NCI-H2081 (cell line): ENCODE measurements at places on chromosomes 12 and 14.

GRCh38 chr12:123232472-123232806, 502 bp downstream of the MPHOSPH9 start:
- no peak for DNase-seq

DNA sequence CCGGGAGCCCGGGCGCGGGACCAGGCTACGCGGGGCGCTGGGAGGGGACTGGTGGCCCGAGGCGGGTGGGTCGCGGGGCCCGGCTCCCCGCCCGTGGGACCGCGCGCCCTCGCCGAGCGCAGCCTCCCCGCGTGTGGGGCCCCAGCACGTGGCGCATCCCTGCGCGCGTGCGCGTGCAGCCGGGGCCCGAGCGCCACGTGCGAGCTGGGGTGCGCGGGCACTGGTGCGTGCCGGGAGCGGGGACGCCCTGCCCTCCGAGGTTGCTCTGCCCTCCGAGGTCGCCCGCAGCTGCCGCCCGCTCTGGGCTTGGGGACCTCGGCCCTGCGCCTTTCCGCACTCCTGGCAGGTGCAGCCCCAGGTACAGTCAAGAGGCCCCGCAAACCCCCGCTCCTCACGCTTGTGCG, 365 bp upstream of the CCDC88C start:
- peak; percentile 76 for DNase-seq

DNA sequence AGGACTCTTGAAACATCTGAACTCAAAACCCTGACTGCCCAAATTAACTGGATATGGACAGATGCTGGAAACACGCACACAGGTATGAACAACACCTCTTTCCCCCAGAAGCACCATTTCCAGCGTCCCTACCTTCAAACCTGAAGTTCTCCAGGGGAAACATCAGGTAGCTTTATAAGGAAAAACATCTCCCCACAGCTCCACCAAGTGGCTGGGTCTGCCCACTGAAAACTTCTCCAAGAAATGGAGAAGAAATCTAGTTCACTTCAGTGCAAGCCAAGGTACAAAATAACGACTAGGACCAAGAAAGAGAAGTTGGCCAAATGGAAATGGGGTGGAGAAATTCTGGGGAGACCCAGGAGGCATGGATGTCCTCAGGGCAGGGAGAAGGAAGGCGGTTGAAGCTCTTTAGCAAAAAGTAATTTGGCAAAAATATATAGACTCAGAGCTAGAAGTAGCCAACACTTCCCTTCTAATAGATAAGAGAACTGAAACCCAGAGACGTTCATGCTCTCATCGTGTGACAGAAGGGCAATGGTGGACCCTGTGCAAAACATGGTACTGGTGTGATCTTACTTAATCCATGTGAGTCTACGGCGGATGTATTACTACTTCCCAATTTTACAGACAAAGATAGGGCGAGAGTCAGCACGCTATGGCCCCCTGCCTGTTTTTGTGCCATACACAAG, 10.5 kb upstream of the NUAK1 start:
- no peak for DNase-seq

DNA sequence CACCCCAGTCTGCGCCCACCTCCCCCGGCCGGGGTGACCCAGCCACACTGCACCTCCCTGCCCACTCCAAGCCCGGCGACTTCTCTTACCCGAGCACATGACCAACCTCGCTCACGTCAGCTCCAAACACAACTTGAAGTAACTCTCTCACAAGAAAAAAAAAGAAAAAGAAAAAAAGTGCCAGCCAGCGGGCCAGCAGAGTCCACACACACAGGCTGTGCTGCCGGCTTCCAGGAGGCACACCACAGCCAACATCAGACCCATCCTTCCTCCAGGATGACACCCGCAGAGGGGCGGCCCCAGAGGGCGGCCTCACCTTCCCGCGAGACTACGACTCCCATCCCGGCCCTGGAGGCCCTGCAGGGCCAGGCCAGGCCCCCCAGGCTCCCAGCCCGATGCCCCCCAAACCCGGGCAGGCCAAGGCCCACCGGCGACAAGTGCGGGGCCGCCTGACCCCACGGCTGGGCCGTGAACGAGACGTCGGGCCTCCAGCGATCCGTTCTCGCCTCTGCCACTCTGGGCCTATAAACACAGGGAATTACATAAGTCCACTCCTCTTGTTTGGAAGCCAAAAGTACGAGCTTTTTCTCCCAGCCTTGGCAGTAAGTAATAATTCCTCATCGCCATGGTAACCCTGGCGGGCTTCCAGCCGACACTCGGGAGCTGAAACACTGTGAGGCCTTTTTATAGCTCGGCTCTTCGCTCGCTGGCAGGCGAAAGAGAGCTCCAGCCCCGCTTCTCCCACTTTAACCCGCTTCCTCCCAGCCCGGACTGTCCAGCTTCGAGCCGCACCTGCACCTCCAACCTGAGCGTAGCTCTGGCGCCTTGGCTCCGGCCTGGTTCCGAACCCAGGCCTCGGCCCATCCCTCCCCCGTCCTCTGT, 49.1 kb downstream of the NCOR2 start:
- DNase-seq: peak; percentile 99

GRCh38 chr14:22152161-22152870, 436.7 kb downstream of the DAD1 start:
- no peak for DNase-seq

DNA sequence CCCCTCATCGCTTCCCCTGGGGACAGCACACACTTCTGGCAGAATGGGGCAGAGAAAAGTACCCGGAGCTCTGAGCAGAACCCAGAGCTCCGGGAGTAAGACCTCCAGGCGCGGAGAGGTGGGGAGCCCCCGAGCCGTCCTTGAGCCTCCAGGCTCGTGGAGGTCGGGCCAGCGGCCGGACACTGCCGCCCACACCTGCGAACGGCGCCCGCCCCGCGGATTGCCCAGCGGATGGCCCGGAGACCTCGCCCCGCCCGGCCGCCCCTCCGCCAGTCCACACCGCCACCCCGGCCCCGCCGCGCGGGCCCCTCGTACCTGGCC, 344 bp downstream of the SPTLC2 start:
- DNase-seq: no peak

DNA sequence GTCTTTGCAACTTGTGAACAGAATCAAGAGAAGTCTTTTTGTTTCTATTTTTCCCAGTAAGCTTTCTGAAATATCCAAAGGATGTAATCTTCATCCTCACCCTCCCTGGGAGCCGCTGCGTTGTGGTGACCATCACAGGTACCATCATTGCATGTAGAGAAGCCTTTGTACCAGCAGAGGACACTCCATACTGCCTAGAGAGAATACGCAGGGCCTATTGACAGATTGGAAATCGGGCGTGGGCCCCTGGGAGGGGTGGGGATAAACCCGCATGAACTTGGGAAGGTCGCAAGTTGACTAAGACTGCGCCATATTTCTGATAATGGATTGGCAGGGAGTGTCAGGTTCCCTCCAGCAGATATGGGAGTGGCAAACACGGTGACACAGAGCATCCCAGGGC, 12.7 kb downstream of the KRT1 start:
- DNase-seq: no peak

GRCh38 chr12:15206831-15207389, 14.3 kb downstream of the RERG start:
- no peak for DNase-seq

DNA sequence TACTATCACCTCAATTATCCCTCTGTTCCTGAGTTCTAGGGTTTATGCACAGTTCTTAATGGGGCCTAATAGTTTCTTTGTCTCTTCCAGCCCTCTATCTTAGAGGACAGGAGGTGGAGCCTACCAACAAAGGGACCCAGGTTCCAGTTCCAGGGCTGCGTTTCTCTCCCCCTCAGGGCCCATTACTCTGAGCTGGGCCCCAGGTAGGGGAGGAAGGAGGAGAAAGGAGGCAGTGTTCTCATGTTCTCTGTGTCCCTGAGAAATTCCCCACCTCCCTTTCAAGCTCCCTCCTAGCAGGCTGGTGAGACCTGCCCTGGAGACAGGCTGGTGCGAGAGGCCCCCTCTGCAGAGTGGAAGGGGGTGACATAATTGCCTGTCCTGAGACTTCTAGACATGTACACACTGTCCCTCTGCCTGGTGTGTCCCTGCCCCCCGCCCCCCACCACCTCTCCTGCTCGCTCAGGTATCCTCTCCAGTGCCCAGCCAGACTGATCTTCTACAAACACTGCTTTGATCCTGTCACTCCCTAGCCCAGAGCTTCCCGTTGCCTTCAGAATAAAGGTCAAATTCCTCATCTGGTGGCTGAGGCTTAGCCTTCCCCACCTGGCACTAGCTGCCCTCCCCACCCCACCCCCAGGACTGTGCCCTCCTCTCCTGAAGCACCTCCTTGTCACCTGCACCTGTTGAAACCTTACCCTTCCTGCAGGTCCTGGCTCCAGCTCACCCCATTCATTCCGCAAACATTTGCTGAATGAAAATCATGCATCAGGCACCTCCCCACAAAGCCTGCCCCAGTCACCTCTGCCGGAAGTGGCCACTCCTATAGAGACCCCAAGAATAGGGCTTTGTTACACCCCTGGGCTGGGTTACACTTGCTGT, 21.1 kb upstream of the KRT8 start:
- peak; percentile 42 for DNase-seq

GRCh38 chr14:50087341-50088116, 28.8 kb downstream of the VCPKMT start:
- DNase-seq: no peak

DNA sequence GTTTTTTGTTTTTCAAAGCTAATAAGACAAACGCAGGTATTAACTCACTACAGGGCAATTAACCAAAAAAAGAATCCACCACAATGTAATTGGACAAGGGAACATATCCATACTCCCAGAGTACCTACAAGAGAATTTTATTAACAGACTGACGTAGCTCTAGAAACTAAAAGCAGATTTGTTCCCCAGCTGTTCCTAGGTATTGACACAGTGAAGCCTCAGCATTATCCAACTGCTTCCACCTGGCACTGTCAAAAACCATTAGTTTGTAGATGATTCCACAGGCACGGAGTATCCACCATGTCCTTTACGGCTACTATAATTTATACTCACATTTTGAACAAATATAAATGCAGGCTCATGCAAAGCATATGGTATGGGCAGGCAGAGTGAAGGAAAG, 22.3 kb downstream of the PPM1H start:
- peak; percentile 13 for DNase-seq

- no peak for DNase-seq
Observed at GRCh38 chr12:115308918-115309317, 624.9 kb upstream of the TBX3 start.

- DNase-seq: no peak
Observed at GRCh38 chr12:110670161-110670701, 18.7 kb downstream of the HVCN1 start.

- DNase-seq: no peak
Observed at GRCh38 chr14:51681411-51681810, 29.7 kb downstream of the FRMD6 start.

DNA sequence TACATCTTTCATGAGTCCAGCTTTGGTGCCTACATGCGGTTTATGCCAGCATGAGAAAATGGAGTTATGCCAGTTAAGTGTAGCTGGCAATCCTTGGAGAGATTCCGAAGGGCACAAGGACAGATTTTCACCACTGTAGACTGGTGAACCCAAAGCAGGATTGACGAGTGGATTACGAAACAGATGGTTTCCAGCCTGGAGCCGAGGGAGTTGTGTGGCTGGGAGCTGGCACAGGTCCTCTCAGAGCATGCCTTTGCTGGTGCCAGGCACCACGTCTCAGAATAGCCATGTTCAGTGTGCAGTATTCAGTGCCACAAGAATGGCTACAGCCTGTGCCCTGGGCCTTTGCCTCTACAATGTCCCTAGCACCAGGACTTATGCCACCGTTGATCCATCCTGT, 13.2 kb downstream of the KCNH3 start:
- no peak for DNase-seq

- no peak for DNase-seq
Observed at GRCh38 chr12:50635857-50636256, 128.0 kb upstream of the ATF1 start.

DNA sequence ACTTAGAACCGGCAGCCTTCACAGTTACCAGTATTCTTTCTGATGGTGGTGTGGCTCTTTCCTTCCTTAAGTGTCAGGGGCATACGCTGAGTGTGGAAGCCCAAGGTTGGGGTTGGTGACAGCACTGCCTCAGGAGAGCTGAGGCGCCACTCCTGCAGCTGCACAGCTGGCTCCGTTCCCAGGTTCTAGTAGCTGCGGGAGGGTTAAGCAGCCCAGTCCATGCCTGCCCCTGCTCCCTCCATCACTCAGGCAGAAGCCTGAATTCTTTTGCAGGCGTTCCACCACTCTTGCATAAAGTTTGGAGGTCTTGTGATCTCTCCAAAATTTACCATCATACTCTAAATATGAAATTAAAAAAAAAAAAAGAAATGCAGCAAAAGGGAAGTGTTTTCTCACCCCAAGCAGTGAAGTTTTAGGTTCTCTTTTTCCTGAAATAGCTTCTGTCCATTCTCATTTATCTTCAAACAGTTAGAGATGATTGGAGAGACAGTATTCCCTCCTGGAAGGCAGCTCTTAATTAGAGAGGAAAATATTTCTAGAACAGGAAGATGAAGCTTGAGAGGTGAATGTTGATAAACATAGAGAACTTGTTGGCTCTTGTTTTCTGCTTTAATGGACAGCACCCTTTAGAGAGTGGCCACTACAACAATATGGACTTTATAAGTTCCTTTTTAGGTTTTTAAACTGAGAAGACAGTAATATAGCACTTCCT, 136.1 kb downstream of the FGD4 start:
- DNase-seq: peak; percentile 89

DNA sequence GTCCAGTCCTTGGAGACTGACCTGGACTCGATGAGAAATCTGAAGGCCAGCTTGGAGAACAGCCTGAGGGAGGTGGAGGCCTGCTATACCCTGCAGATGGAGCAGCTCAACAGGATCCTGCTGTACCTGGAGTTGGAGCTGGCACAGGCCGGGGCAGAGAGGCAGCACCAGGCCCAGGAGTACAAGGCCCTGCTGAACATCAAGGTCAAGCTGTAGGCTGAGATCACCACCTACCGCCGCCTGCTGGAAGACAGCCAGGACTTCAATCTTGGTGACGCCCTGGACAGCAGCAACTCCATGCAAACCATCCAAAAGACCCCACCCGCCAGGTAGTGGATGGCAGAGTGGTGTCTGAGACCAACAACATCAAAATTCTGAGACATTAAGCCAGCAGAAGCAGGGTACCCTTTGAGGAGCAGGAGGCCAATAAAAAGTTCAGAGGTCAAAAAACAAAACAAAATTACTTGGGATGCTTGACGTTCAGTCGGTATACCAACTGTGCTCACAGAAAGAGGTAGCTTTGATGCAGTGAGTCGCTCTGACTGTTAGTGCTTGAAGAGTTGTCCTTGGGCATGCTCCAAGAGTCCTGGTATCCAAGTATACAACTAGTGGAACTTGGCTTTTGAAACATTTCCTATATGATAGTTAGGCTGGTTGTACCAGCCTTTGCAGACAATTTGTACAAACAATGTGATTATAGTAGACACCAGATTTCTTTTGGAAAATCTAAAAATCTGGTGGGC, 4.8 kb downstream of the MED6 start:
- DNase-seq: no peak

DNA sequence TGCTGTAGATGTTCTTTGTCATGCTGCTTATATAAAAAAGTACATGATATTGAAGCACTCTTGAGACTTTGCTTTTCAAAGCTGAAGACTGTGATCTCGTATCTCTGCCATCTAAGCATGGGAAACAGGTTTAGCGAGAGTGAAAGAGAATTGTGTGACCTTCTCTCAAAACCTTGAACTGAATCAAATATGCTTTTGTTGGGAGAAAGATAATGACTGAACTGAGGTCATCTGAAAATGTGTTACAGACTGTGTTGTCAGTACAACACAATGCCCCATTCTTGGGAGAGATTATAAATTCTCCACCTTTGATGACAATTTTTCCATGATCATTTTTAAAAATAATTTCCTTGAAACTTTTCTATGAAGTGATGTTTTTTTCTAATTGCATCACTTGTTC, 272.1 kb upstream of the SEL1L start:
- DNase-seq: no peak
